Esophagus muscularis mucosa (tissue), 4 donors: ENCODE measurements at places on chromosomes 1 and 21. TPM values are rescaled to one million over a fixed set of nuclear protein-coding genes. Genes with fewer than 3 reads are reported as not detected.

- H3K36me3 ChIP-seq: no peaks in the 10 kb centered on the region
- H3K27me3 ChIP-seq: peaks cover 16% of the 10 kb centered on the region
- H3K4me3 ChIP-seq: no peak overlapping the region
- H3K4me1 ChIP-seq: no peaks in the 10 kb centered on the region
Measured at GRCh38 chr1:4825800-4826450, 171.5 kb downstream of the AJAP1 start.

GRCh38 chr1:118122234-118123004 is 62.6 kb downstream of the SPAG17 start:
- H3K4me1 ChIP-seq: no peaks in the 10 kb centered on the region
- H3K27ac ChIP-seq: no peak overlapping the region
- no peaks in the 10 kb centered on the region for H3K36me3 ChIP-seq
- H3K27me3 ChIP-seq: no peaks in the 10 kb centered on the region
- no peak overlapping the region for H3K4me3 ChIP-seq
- no peak for DNase-seq

DNA sequence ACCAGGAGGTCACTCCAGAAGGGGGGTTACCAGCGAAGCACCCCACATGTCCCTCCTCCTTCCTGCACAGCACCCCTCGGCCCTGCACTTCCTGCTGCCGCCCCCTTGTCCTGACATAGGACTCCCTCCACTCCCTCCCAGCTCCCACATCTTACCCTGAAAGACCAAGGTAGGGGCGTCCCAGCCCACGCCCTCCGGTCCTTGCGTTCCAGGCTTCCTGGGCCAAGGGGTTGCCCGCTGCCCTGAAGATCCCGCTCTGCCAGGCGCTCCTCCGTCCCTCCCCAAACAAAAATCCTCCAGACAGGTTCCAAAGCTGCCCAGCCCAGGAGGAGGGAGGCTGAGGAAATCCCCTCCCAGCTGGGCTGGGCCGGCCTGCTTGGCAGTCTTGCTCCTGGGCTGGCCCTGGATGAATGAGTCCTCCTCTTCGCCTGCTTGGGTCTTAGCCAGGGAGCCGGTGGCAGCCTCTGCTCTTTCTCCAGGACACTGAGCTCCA is at the start of gene RHBDL2:
Gene RHBDL2 (minus strand): TSS at position 304 of the 493 bp plus-strand sequence. CDS start 22,618 bp downstream, outside the sequence.
- no peaks in the 10 kb centered on the region for H3K36me3 ChIP-seq
- H3K27ac ChIP-seq: no peak within 1 kb of the TSS
- peak within 1 kb of the TSS; percentile 53 for H3K4me3 ChIP-seq
- DNase-seq: no peak

DNA sequence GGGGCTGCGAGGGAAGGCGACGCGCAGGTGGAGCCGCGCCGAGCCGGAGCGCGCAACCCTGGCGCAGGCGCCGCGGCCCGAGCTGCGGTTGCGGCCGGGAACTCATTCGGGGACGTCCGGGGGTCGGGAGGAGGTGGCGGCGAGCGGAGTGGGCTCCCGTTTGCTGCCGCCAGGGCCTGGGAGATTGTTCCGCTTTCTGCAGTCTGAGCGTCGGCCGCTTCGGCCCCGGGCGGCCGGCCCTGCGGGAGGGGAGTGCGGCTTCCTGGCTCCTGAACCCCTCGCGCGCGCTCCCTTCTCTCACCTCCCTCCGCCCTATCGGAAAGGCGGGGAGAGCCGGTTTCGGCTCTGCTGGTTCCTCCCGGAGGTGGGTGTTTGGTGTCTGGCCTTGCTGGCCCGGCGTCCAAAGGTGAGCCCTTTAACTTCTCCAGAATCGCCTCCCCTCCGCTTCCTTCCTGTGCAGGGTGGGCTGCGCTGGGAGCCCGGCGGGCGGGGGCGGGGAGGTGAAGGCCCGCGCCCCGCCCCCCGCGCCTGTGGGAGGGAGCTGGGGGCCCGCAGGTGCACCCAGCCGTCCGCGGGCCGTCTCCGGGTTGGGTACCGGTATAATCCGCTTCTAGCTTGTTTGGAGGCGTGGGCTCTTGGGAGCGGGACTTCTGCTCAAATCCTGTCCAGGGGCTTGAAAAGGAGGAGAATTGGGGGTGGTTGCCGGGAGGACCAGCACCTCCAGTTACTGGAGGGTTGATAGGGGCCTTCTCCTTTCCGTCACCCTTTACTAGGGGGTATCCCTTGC is 683 bp downstream of the LRRC8D start:
- no peaks in the 10 kb centered on the region for H3K27me3 ChIP-seq
- DNase-seq: no peak
- peak overlapping the region; percentile 95 for H3K4me3 ChIP-seq
- peak overlapping the region; percentile 85 for H3K27ac ChIP-seq
- no peaks in the 10 kb centered on the region for H3K36me3 ChIP-seq

DNA sequence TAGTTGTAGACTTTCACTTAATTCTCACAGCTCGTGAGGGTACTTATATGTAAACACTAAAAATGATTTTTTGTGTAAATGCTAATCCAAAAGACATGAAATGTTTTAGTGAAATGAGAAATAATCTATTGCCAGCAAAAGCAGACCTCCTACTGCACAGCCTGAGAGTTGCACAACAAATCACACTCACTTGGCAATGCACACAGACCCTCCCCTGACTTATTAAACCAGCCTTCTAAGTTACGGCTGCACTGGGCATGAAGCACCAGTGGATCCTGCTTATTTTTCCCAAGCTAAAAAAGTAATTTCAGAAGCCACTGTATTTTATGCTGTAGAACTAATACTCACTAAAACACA is 10.3 kb downstream of the ERRFI1 start:
- H3K27ac ChIP-seq: peak overlapping the region; percentile 94
- no peaks in the 10 kb centered on the region for H3K27me3 ChIP-seq
- DNase-seq: no peak
- peaks cover 47% of the 10 kb centered on the region for H3K36me3 ChIP-seq
- H3K4me1 ChIP-seq: peaks cover 95% of the 10 kb centered on the region

- DNase-seq: no peak
- no peak overlapping the region for H3K27ac ChIP-seq
- H3K36me3 ChIP-seq: no peaks in the 10 kb centered on the region
- no peak overlapping the region for H3K4me3 ChIP-seq
Measured at GRCh38 chr1:218845589-218845988, 328.1 kb upstream of the LYPLAL1 start.

GRCh38 chr1:97101509-97101908 is 379.9 kb downstream of the PTBP2 start:
- no peak for DNase-seq
- H3K27ac ChIP-seq: no peak overlapping the region
- H3K36me3 ChIP-seq: peaks cover 19% of the 10 kb centered on the region

DNA sequence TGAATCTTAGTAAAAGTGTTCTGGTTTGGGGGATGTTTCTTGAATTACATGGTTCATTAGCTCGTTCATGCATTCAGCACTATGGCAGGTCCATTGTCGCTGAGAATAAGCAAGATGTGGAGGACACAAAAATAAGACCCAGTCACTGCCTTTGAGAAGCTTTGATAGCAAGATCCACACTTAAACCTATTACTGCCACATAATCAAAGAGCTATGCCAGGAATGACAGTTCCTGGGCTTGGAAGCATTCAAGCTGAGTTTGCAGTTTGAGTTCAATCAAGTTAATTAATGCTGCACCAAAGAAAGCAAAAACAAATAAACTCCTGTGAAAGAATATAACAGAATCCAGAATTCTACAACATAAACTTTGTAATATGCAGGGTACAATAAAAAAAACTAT is 131.8 kb downstream of the MIS18A start:
- no peaks in the 10 kb centered on the region for H3K4me1 ChIP-seq
- H3K27ac ChIP-seq: no peak overlapping the region

- H3K4me3 ChIP-seq: no peak overlapping the region
- H3K27me3 ChIP-seq: no peaks in the 10 kb centered on the region
- DNase-seq: peak; percentile 89
- no peaks in the 10 kb centered on the region for H3K36me3 ChIP-seq
- H3K27ac ChIP-seq: no peak overlapping the region
Measured at GRCh38 chr1:7405844-7406500, 365.1 kb upstream of the VAMP3 start.

GRCh38 chr1:228008391-228009115 is 1.8 kb downstream of the WNT3A start:
- DNase-seq: peak; percentile 34
- H3K36me3 ChIP-seq: no peaks in the 10 kb centered on the region
- peaks cover 26% of the 10 kb centered on the region for H3K4me1 ChIP-seq
- H3K4me3 ChIP-seq: no peak overlapping the region

DNA sequence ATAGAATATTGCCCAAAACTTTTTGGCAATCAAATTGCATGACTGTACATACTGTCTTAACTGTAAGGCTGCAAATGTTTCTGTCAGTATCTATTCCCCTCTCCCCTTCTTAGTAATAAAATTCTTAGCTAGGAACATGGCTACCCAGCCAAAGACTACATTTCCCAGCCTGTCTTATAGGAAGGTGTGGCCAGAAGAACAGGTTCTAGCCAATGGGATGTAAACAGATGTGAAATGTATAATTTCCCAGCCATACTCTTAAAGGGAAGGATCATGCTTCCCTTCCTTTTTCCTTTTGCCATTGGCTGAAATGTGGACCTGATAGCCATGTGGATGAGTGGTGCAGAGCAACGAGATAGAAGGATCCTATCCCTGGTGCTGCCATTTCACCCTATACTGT is 7.0 kb upstream of the HIVEP3 start:
- no peak overlapping the region for H3K4me3 ChIP-seq
- no peaks in the 10 kb centered on the region for H3K36me3 ChIP-seq
- no peaks in the 10 kb centered on the region for H3K27me3 ChIP-seq
- H3K4me1 ChIP-seq: no peaks in the 10 kb centered on the region
- DNase-seq: no peak

DNA sequence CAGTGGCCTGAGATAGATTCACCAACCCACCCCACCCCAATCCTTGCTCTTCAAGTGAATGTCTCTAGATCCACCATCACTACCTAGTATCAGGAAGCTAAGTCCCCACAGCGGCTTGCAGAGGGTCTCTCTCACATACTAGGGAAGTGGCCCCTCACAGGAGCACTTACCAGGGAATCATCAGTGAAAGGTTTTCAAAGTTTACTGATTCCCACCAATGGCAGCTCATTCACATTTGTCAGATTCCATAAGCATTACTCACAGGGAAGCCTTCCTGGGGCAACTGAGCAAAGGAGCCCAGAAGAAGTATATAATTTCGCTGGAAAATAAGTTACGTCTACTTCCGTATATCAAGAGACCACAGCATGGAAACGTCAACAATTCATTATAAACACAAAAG is 120.8 kb downstream of the GREM2 start:
- H3K27ac ChIP-seq: no peak overlapping the region
- H3K4me1 ChIP-seq: no peaks in the 10 kb centered on the region
- H3K36me3 ChIP-seq: no peaks in the 10 kb centered on the region
- DNase-seq: no peak

GRCh38 chr1:24018611-24019580 is 38.8 kb upstream of the SRSF10 start:
- peak; percentile 98 for DNase-seq
- H3K36me3 ChIP-seq: no peaks in the 10 kb centered on the region
- H3K4me1 ChIP-seq: peaks cover 79% of the 10 kb centered on the region
- peak overlapping the region; percentile 92 for H3K27ac ChIP-seq

DNA sequence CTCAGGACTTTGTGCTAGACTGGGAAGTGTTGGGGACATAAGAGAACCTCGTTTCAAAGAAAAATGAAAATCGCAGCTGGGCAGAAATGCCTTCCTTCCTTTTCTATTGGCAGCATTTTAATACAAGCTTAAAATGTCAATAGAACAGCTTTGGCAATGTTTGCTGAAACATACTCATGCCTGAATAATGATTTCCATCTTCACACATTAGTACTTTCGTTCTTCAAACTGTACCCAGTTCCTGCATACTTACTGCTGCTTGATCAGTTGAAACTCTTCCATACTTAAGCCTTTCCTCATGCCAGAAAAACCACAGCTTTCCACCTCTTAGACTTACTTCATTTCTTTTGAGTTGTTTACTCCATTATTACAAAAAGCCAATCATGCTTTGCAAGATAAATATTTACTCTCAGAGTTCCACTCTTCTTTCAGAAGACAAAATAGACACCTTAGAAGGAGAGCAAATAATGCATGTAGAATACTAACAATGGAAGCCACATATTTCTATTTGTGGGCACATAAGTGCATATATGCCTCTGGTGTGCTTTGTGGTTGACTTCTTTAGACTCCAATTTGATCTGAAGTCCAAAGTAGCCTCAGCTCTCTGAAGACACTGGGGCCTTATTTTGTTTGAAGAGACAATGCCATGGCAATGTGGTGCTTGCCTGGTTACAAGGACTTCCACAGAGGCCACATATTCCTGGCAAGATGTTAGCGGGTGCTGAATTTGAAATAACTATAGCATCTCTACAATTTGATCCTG is 22.7 kb upstream of the CD55 start:
- no peaks in the 10 kb centered on the region for H3K27me3 ChIP-seq
- no peaks in the 10 kb centered on the region for H3K4me1 ChIP-seq
- no peak overlapping the region for H3K4me3 ChIP-seq
- H3K36me3 ChIP-seq: no peaks in the 10 kb centered on the region
- H3K27ac ChIP-seq: no peak overlapping the region

DNA sequence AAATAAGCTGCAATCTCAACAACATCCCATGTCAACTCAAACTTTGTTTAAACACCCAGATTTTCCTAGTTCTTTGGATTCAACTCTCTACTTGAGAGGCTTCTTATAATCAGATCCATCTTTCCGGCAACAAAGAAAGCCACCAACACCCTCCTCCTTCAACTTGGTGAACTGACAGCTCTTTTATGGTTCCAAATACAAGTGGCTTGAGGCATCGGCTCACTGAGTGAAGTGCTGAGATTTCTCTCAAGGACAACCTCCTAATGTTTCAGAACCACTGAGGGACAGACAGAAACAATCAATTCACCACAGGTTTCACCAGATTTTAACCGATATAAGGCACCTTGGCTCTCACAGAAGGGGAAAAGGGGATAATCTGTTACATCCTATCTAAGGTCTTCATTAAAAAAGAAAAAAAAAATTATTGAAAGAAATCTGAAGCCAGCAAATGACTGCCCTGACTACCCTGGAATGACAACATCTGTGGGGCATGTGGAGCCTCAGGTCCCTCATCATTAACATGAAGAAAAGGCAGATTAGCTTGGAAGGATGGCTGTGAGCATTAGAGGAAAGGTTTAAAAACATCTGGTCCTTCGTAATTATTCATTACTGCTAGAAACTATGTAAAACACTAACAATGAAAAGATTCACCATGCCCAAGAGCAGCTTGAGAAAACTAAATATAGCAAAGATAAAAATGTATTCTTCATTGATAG is 50.9 kb downstream of the PTPN14 start:
- no peaks in the 10 kb centered on the region for H3K27me3 ChIP-seq
- no peak overlapping the region for H3K4me3 ChIP-seq
- no peaks in the 10 kb centered on the region for H3K36me3 ChIP-seq
- no peak for DNase-seq
- H3K27ac ChIP-seq: peak overlapping the region; percentile 20
- peaks cover 60% of the 10 kb centered on the region for H3K4me1 ChIP-seq

PTPN7 gene
- total RNA-seq: 0.98 TPM

GPR137B gene
- 16.2 TPM for total RNA-seq

AK5 gene
- 1.7 TPM for total RNA-seq

CFAP107 gene
- not detected for total RNA-seq

CELA2A gene
- not detected for total RNA-seq

ERG gene
- 13.3 TPM for total RNA-seq
